ENCODE measurements at places on chromosomes 13 and 19.

DNA sequence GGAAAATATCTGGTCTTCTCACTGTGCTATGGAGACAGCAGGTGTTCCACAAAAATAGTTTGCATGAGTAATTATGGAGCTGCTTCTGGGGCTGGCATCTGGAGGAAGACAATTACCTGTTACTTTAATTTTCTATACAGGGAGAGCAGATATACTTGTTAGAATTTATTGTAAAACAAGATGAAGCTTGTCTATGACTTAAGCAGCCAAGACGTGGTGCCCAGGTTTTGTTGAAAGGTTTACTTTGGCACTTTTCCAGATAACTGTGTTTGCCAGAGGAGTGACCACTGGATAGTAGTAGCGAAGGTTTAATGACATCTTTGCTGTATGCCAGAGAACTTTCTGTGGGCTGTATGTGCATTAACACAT is 134.5 kb upstream of the KL start:
- no peak for DNase-seq

DNA sequence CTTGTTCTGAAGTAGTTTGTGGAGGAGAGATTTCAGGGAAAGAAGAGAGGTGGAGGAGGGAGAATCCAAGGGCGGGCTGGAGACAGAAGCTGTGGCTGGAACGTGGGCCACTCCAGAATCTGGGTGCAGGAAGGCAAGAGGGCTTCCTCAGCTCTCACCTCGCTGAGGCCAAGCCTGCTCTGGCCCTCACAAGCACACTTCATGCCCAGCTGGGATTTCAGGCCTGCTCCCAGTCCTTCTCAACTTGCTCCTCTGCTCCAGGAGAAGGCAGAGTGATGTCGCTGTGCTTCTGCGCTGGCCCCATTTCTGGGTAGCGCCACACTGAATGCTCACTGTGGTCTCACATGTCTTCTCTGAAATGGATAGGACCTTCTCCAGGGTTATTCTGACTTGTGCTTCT is 328.8 kb downstream of the FGF9 start:
- no peak for DNase-seq

DNA sequence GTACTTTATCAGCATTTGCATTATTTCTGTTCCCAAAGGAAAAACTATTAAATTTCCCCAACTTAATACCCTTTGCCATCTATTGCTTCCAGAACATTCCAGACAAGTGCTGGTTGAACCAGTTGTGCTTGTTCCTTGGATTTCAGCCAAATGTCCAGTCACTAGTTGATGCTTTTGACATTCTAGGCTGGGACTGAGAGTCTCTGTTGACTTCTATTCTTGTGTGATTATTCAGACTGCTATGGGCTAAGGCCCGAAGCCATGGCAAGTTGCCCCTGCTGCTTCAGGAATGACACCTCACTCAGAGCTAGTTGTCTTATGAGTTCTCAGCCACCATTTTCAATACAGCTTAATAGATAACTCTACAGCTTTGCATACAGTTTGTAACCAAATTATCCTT is 458.1 kb upstream of the ARGLU1 start:
- DNase-seq = peak; percentile 13

- peak; percentile 38 for DNase-seq
These were observed 493 bp upstream of the LHFPL6 start for GRCh38 chr13:39603424-39603947.

DNA sequence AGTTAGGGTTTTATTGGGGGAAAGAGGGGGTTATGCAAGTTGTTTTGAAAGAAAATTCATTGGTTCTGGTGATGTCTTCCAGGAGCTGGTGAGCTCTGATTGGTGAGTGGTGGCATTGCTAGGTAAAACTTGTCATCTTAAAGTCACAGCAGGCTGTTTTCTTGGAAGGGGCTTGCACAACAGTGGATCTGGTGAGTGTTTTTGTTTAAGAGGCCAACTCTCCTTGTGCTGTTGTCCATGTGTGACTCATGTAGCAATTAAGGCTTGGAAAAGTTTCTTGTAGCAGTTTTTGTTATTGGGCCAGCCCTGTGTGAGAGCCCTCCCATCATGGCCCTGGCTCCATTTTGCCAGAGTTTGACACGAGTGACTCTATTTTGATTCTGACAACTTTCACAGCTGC is 109.4 kb downstream of the RFC3 start:
- peak; percentile 70 for DNase-seq

- no peak for DNase-seq
These were observed 34.4 kb downstream of the PIP5K1C start for GRCh38 chr19:3665681-3666544.

DNA sequence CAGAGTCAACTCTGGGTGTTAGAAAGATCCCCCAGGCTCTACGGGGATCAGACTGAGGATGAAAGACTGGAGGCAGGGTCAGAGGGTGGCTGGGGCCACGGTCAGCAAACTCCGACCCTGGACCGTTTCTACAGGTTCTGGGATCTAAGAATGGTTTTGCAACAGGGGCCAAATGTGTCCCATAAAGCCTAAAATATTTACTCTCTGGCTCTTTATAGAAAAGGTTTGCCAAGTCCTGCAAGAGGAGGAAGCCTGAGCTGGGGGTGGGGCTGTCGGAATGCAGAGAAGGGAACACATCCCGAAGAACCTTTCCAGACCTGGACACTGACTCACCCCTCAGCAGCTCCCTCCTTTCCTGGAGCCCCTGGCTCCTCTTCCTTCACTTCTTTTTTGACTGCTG is 20.7 kb downstream of the LIG1 start:
- no peak for DNase-seq

DNA sequence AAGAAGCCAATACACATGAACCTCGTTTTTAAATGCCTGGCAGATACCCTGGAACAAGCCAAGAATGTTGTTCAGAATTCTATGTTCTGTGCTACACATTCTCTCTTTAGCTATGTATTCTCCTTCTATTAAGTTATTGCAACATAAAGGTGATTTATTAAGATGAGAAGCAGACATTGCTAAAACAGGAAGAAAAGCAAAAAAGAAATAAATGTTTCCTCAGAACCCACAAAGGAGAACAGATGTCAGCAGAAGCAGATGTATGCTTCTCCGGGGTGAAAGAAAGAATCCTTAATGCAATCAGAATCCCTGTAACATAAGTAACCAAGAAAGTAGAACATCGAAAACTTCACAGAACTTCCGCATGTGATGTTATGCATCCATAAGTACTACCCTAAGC is 302.9 kb downstream of the DCT start:
- peak; percentile 12 for DNase-seq

DNA sequence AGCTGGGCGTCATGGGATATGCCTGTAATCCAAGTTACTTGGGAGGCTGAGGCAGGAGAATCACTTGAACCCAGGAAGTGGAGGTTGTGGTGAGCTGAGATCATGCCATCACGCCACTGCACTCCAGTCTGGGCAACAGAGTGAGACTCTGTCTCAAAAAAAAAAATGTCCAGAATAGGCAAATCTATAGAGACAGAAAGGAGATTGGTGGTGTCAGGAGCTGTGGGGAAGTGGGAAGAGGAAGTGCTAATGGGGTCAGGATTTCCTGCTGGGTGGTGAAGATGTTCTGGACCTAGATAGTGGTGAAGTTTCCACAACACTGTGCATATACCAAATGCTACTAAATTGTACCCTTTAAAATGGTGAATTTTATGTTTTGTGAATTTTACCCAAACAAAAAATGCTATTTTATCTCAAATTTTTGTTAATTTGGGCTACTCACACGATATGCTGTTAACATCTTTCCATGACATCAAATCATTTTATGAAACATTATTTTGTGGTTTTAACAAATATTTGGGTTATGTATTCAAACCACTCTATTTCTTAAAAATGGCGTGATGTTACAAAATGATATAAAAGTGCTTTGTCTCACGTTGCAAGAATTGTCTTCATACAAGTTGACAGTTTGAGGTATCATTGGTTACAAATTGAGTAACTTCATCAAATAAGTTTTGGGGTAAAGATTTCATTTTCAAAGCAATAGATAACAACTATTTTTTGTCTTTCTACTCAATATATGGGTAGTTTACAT is 7.4 kb upstream of the CYP4F3 start:
- no peak for DNase-seq

DNA sequence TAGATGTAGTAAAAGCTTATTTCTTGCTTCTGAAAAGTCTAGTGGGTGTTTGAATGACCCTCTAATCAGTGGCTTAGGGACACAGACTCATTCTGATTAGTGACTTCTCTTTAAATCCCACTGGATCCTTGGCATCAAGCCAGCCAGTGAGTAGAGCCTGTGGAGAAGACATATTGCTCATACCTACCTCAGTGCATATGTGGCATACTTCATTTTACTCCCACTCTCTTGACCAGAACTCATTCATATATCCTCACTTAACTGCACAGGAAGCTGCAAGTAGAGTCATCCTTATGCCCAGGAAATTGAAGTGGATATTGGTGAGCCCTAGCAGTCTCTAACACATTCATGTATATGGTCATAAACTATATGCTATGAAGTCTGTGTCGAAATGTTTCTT is 148.3 kb downstream of the PDS5B start:
- peak; percentile 62 for DNase-seq

GRCh38 chr19:13033819-13034611 is 38.7 kb downstream of the NFIX start:
- peak; percentile 56 for DNase-seq

DNA sequence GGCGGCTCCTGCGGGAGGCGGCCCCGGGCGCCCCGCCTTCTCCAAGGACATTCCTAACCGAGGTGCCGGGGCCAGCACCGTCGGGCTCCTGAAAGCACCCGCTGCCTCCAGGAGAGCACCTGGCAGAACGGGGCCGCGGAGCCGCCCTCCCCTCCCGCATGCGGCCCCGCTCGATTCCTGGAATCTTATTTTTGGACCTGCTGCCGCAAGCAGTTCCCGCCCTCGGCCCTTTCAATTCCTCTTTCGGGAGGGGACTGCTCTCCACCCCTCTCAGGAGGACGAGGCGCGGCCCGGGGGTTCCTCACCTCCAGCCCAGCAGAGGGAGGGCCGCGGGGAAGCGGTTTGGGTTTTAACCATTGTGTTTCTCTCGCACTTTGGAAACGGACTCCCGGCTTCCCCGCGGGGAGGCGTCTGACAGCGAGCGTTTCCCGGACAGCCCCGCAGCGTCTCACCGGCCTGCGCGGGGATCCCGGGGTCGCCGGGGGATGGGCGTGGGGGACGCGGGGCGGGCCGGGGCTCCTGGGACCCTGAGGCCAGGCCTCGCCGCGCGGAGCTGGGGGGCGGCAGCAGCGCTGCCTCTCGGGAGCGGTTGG is 849 bp downstream of the GAS6 start:
- peak; percentile 32 for DNase-seq

GRCh38 chr13:69796256-69796655 is 311.4 kb upstream of the ATXN8OS start:
- no peak for DNase-seq

- no peak for DNase-seq
These were observed 121.8 kb upstream of the VSTM2B start for GRCh38 chr19:29404015-29404414.

DNA sequence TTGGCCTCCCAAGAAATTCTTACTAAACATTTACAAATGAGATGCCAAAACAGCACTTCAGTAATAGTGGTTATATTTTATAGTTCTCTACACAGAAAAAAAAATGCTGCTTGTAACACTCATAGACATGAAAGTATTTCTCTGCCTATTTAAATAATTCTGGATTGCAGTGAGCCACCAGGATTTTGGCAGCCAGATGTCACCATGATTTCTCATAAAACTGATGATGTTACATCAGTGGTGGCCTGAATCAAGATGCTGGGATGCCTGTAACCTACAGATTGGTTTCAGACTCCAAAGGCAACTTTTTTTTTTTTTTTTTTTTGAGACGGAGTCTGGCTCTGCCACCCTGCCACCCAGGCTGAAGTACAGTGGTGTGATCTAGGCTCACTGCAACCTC is 2.7 kb upstream of the CAPS start:
- DNase-seq = no peak

- no peak for DNase-seq
These were observed 127.3 kb upstream of the EDNRB start for GRCh38 chr13:78045916-78046315.

- DNase-seq = no peak
These were observed 42.6 kb upstream of the STK24 start for GRCh38 chr13:98619556-98619955.

DNA sequence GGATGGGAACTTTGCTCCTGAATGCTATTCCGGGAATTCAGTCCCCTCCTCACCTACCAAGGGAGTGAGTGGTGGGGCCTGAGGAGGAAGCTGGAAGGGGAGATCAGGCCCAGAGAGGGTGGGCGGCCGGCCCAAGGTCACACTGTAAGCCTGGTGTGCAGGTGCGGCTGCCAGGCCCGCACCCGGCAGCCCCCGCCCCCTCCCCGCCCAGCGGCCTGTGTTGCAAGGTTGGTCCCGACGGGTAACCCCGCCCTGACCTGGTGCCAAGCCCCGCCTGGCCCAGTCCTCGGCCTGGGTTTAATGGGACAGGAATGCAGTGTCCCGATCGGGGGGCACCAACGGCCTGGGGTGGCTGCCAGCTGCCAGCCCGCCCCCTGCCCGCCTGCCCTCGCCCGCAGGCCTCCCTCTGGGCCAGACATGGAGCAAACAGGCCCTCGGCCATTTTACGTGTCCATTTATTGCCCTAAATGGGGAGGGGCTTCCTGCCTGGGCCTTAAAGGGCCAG is 5.5 kb downstream of the ZBTB7A start:
- DNase-seq = no peak

- DNase-seq = no peak
These were observed 43.9 kb upstream of the CSNK1A1L start for GRCh38 chr13:37149380-37149779.

GRCh38 chr13:33328701-33329100 is 43.1 kb upstream of the STARD13 start:
- DNase-seq = no peak

DNA sequence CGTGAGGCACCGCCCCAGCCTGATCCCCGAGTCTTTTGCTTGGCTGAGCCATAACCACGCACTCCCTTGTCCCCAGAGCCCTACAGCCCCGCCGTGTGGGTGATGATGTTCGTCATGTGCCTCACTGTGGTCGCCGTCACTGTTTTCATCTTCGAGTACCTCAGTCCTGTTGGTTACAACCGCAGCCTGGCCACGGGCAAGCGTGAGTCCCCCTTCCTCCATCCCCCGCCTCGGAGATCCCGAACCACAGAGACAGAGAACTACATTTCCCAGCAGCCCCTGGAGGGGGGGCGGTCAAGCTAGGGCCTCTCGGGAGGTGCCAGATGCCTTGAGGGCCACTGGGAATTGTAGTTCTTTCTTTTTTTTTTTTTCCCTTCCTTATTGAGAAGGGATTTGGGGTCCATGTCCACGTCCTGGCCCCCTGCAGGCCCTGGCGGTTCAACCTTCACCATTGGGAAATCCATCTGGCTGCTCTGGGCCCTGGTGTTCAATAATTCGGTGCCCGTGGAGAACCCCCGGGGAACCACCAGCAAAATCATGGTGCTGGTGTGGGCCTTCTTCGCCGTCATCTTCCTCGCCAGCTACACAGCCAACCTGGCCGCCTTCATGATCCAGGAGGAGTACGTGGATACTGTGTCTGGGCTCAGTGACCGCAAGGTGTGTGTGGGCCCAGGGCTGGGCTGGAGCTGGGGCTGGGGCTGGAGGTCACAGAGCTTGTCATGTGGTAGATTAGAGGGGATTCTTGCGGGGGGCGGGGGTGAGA is 25.9 kb downstream of the GRIN2D start:
- peak; percentile 55 for DNase-seq

DNA sequence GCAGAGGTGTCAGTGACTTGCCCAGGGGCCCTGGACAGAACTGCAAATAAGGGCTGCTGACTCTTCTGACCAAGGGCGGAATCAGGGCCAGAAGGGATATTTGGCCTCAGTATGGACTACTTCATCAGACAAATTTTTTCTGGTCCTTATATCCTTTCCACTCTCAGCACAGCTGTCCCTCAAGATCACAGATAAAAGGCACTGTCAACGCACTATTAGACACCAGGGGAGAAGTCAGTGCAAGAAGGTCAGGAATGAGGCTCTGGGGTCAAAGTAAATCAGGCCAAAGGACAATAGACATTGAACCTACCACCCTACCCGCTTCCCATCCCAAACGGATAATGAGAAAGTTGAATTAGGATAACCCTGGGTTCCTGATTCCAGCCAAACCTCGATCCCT is 657.6 kb downstream of the UQCRFS1 start:
- no peak for DNase-seq

Measured in astrocyte of the spinal cord (primary cell).